ENCODE measurements at places on chromosomes 5 and 9.

- no peak for DNase-seq
Observed at GRCh38 chr9:109507421-109507838, 9.3 kb upstream of the PTPN3 start.

DNA sequence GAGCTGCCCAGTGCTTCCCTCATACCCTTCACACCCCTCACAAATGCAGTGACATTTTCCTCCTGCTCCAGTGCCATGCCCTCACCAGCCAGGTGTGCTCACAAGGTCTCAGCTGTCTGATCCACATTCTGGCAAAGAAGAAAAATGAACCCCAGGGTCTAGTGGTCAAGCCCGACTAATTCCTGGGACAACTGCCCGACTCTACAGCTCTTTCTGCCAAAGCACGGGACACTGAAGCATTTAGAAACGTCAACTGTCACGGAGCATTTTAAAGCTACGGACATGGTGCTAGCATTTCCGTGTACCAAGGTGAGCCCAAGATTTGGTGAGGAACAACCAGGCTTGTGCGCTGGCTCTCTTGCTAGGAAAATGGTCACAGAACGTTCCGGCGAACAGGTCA, 56.8 kb upstream of the PHYKPL start:
- DNase-seq = no peak

DNA sequence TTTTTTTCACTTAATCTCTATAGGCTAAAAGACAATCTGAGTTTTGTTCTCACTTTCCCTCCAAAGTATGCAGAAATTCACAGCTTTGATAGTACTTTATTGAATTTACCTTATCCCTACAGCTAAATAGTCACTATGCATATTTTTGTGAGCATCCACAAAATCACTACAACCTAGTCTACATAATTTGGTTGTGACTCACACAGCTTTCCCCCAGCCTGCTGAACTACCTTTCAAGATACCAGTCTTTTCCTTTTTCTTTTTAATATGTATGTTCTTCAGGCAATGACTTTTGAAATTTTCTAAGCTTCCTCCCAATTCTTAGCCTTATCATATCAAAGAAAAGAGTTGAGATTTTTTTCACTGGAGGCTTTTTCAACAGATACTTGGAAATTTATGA, 347.3 kb upstream of the CDH6 start:
- DNase-seq = no peak

GRCh38 chr5:87541033-87541432, 128.3 kb upstream of the CCNH start:
- DNase-seq = peak; percentile 83

DNA sequence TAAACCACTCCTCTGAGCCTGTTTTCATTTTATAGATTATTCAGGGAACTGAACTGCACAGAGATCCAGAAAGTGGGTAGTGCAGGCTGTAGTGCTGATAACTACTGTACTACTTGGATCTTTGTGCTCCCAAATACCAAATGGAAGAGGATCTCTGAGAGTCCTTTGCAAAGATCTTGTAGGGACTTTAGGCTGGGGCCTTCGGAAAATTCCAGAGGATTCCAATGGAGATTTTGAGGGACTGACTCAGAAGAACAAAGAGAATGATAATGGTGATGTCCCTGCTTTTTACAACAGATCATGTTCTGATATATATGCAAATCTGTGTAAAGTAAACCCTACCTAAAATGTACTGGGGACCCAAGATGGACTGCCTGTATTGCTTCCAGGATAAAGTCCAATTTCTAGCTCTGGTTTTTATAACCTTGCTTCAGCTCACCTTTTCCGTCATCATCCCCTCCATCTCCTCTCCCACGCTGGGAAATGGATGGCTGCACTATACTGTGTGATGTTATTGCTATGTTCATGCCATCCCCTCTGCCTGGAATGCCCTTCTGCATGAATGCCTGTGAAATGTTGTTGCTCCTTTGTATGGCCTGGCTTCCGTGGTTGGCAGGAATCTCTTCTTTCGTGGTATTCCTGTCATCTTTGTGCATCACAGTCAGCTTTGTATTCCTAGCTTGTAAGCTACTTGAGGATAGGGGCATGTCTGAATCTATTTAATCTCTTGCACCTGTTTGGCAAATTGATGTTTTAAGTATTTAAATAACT, 9.7 kb upstream of the PSMD5 start:
- DNase-seq = no peak

GRCh38 chr5:91712718-91713117, 329.6 kb upstream of the ARRDC3 start:
- no peak for DNase-seq

GRCh38 chr5:100787648-100788047, 115.4 kb downstream of the ST8SIA4 start:
- DNase-seq = no peak

Measured in stomach (tissue), 19 donors.